ENCODE measurements at places on chromosomes 1 and 21.

DNA sequence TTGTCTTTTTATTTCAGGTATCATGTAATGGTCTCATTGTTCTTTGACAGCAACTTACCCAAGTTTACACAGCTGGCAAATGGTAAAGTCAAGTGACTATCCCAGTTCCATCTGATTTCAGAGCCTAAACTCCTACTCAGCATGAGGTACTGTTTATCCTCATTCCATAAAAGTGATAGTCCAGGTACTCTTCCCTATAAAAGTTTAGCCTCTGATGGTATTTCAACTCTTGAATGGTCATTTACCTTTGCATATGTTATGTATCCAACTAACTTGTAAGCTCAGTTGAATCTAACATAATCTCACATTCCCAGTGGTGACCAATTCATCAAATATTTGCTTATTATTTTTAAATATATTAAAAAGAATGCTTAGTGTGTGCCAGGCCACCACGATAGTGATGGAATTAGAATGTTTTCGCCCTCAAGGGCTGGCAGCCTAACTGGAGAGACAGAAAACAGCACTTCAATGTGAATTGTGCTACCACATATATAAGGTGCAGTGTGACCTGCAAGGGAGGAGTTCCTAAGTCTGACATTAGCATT is 307.1 kb downstream of the CTH start:
- no peaks in the 10 kb centered on the region for H3K36me3 ChIP-seq
- H3K4me1 ChIP-seq = no peaks in the 10 kb centered on the region
- H3K27me3 ChIP-seq = no peaks in the 10 kb centered on the region
- no peak for DNase-seq
- H3K4me3 ChIP-seq = no peak overlapping the region

- no peak for DNase-seq
- no peak overlapping the region for H3K27ac ChIP-seq
- H3K4me1 ChIP-seq = no peaks in the 10 kb centered on the region
- no peak overlapping the region for H3K4me3 ChIP-seq
- H3K36me3 ChIP-seq = no peaks in the 10 kb centered on the region
Measured at GRCh38 chr1:202982715-202983430, 15.8 kb upstream of the CYB5R1 start.

GRCh38 chr1:3560251-3560871 is 50.9 kb downstream of the MEGF6 start:
- no peak overlapping the region for H3K27ac ChIP-seq
- H3K4me3 ChIP-seq = no peak overlapping the region
- peaks cover 20% of the 10 kb centered on the region for H3K27me3 ChIP-seq
- no peaks in the 10 kb centered on the region for H3K4me1 ChIP-seq

DNA sequence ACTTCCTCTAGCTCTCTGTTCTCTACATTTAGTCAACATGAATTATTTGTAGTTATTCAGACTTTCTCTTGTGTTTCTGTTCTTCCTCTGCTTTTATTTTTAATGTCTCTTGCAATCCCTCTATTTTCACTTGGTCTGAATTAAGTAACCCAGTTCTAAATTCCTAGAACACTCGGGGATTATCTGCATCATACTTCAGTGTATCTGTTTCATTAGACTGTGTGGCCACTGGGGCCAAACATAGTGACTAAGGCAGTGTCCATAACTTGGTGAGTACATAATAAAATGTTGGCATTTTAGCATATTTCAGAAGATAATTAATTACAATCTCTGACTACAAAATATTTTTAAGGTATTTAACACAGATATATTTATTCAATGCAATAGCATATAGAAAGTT is 1087.2 kb upstream of the B3GALT2 start:
- no peak overlapping the region for H3K4me3 ChIP-seq
- DNase-seq = no peak
- no peaks in the 10 kb centered on the region for H3K4me1 ChIP-seq
- no peak overlapping the region for H3K27ac ChIP-seq

DNA sequence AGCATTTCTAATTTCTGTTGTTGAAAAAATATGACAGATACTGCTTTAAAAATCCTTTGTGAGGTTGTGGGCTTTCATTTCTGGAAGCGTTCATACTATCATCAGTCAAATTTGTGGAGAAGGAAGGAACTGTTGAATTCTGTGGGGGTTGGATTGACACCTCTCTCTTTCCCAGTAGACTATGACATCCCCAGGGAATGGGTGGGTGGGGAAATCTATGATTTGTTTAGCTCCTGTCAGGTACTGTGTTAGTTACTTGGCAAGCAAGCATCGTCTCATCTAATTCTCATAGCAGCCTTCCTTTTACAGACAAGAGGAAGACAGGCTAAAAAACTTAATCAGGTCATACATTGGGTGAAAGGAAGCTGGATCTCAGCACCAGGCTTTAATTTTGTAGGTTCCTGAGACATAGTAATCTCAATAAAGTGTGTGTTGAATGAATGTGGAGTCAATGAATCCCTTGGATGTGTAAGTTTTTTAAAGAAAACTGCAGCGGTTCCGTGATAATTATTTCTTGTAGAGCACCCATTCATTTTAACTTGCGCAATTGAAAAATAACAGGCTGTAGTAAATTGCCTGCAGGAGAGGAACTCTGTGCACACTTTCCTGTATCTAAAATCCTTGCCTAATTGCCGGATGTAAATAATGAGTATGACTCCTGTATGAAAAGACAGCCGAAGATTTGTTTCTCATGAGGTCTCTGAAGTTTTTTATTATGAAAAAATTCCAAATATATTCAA is 60.6 kb downstream of the MYOM3 start:
- H3K4me3 ChIP-seq = no peak overlapping the region
- peaks cover 3% of the 10 kb centered on the region for H3K36me3 ChIP-seq
- H3K4me1 ChIP-seq = no peaks in the 10 kb centered on the region
- DNase-seq = no peak
- peaks cover 14% of the 10 kb centered on the region for H3K27me3 ChIP-seq
- no peak overlapping the region for H3K27ac ChIP-seq

DNA sequence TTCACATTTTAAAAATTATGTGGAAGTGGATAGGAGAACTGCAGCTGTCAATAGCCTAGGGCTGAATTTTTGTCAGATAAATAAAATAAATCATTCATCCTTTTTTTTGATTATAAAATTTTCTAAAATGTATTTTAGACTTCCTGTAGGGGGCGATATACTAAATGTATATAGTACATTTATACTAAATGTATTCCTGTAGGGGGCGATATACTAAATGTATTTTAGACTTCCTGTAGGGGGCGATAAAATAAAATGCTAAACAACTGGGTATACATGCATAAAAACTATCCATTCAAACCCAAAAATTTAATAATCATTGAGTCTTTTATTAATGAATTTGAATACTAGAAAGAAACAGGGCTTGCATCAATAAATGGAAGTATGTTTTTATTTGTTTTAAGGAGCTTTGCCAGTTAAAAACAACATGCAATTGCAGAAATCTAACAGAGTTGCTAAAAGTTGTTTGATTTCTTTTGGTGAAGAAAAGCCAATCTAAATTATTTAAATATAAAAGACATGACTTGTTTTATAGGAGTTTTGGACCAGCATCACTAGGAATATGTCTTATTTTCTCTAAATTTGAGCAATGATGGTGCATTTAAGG is 31.4 kb downstream of the CLCA1 start:
- no peak overlapping the region for H3K27ac ChIP-seq
- H3K4me1 ChIP-seq = no peaks in the 10 kb centered on the region
- H3K27me3 ChIP-seq = peaks cover 54% of the 10 kb centered on the region
- peaks cover 13% of the 10 kb centered on the region for H3K36me3 ChIP-seq

DNA sequence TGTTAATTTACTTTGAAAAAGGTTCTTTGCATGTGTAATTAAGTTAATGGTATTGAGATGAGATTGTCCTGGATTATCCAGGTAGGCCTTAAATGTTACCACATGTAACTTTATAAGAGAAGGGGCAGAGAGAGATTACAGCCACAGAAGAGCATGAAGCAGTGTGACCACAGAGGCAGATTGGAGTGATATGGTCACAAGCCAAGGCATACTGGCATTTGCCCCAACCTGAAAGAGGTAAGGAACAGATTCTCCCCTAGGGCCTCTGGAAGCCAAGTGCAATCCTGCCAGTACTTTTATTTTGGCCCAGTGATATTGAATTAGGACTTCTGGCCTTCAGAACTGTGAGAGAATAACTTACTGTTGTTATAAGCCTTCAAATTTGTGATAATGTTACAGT is 23.0 kb downstream of the RNF2 start:
- peaks cover 35% of the 10 kb centered on the region for H3K4me1 ChIP-seq
- no peak for DNase-seq
- H3K27me3 ChIP-seq = no peaks in the 10 kb centered on the region
- H3K36me3 ChIP-seq = no peaks in the 10 kb centered on the region

DNA sequence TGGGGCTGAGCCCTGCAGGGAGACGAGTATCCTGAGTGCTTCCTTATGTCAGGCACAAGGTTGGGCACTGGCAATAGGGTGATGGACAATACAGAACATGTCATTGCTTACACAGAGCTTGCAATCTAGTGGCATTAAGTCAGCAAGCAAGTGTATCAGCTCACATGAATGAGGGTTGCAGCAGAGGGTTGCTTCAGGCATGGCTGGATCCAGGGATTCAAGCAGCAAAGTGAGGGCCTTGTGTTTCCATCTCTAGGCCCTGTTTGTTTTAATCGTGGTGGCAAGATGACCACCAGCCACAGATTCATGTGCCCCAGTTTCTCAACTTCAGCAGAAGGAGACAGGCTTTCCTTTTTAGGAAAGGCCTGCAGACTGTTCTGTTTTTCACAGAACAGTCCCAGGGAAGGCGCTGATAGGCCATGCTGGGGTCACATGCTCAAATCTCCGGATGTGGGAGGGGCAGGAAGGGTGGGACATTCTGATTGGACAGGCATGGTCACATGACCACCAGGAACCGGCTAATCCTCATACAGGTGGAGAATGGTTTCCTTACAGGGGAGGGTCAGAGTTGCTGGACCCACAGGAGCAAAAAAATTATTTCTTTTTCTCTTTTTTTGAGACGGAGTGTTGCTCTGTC is 14.4 kb downstream of the PLOD1 start:
- no peak for DNase-seq
- H3K36me3 ChIP-seq = peaks cover 4% of the 10 kb centered on the region
- H3K27me3 ChIP-seq = no peaks in the 10 kb centered on the region

DNA sequence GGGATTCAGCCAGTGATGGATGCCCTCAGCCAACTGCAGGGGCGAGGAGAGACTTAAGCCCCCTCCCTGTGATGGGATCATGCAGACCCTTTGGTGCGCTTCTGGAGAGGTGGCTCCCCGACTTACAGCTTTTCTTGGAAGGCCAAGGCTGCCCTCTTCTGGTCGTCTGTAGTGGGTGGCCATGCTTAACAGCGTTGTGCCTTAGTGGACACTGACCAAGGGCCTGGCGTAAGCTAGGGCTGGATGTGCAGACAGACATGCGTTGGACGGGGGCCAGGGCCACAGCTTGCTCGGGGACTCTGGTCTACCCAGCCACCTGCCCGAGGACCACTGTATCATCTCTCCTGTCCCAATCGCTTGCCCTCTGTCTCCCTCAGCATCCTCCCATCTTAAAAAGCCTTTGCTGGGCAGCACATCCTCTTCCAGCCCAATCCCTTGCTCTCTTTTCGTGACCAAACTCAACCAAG is 5.5 kb downstream of the AZIN2 start:
- H3K4me3 ChIP-seq = no peak overlapping the region
- H3K27ac ChIP-seq = peak overlapping the region; percentile 45
- no peaks in the 10 kb centered on the region for H3K27me3 ChIP-seq
- peaks cover 32% of the 10 kb centered on the region for H3K4me1 ChIP-seq

DNA sequence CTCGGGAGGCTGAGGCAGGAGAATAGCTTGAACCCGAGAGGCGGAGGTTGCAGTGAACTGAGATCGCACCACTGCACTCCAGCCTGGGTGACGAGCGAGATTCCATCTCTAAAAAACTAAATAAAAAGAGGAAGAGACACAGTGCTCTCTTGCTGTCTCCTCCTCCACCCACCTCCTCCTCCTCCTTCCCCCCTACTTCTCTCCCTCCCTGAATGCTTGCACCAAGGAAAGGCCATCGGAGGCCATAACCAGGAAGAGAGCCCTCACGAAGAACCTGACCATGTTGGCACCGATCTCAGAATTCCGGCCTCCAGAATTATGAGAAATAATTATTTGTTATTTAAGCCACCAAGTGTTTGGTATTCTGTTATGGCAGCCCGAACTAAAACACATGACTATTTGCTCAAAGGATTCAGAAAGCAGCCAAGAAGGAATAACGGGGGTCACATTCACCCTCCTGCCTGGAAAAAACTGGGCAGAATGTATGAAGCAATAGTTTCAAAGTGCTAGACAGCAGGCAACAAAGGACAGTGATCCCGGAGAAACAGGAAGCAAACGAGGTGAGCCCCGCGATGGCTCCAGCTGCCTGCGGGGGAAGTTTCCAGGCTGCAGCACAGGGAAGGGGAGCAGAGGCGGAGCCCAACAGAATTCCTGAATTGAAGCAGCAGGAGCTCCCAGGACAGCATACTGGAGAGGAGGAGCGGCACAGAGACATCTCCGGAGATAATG is 35.8 kb downstream of the LDLRAD1 start:
- H3K4me1 ChIP-seq = no peaks in the 10 kb centered on the region
- peaks cover 15% of the 10 kb centered on the region for H3K27me3 ChIP-seq
- H3K36me3 ChIP-seq = no peaks in the 10 kb centered on the region
- no peak overlapping the region for H3K27ac ChIP-seq
- H3K4me3 ChIP-seq = no peak overlapping the region
